ENCODE measurements at places on chromosomes 1 and 21.
A peak's percentile ranks its signal among the peaks of the same experiment; 100 is the strongest.

DNA sequence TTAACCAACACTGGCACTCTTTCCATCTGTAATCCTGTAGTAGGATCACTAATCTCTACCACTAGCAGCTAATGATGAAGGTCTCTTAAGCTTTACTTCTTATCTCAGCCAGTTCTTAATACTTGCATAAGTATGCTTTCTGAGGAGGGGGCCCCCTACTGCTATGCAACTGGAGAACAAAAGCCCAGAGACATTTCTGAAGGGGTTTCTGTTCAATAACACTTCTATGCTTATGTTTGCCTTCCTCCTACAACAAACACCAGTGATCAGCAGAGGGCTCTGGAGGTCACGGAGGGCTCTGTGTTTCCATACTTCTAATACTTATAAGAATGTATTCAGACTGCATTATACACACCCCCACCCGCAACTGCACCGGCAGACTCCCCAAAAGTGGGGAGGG lies 215.8 kb downstream of the BARHL2 start:
- DNase-seq = peak; percentile 8

DNA sequence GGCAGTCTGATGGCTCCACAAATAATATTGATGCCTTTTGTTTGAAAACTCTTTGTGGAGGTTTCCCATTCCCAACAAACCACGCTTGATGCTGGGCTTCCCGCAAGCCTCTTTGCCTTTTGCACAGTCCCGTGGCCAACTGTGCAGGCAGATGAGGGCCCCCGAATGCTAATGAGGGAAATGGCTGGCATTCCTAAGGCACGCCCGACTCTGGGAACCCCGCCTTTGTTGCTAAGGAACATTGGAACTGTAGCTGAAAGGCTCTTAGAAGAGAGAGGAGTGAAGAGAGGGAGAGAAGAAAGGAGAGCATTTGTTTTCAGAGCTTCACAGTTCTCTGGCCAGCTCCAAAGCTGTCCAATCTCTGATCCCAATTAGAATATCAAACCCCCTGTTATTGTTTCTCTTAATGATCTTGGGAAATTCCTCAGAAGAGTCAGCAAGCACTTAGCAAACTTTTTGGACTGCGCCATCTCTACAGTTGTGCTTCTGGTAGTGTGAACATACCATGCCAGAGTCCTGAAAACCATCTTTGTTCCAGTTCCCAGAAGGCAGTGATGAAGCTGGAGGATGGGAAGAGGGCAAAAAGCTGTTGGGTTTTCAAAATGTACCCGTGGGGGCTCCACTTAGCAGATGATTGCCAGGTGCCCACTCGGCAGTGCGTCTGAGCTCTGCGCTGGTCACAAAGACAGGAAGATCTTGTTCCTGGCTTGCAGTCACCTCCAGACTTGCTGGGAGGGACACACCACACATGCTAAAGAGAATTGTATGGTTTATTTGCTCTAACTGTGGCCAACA lies 60.1 kb upstream of the CYP2J2 start:
- DNase-seq = no peak

GRCh38 chr1:111127923-111128643 lies 11.8 kb downstream of the DRAM2 start:
- DNase-seq = no peak

DNA sequence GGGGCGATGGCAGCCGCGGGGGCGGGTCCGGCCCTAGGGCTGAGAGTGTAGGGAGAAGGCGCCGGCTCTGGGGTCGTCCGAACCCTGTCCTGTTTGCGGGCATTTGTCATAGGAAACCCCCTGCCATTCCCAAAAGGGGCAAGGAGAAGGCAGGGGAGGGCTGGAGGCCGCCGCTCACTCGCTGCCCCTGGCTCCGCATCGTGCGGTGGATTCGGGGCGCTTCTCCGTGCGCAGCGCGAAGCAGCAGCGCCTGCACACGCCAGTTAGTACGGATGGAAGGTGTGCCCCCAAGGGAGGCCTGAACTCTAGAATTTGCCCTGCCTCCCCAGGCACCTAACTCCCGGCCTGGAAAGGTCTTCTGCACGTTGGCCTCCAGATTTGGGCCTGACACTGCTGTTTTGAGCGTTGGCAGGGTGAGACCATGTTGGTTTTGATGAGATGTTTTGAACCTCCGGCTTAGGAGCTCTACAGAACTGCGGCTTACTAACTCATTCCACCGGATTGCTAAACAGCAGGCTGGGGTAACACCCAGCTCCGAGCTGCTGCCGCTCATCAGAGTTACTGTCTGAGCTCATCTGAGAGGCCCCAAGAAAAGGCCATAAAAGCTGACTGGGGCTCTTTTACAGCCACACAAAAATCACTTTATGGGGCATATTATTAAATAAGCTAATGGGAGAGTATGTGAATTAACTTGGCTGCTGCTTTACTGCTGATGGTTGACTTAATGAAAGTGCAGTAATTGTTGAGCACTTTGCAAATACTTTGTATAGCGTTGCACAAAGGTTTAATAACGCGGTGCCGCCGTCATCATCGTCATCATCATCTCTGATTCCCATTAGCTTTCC lies 987 bp downstream of the GPR137B start:
- DNase-seq = peak; percentile 47

- peak; percentile 47 for DNase-seq
Observed at GRCh38 chr1:119582801-119583200, 65.3 kb downstream of the ZNF697 start.

DNA sequence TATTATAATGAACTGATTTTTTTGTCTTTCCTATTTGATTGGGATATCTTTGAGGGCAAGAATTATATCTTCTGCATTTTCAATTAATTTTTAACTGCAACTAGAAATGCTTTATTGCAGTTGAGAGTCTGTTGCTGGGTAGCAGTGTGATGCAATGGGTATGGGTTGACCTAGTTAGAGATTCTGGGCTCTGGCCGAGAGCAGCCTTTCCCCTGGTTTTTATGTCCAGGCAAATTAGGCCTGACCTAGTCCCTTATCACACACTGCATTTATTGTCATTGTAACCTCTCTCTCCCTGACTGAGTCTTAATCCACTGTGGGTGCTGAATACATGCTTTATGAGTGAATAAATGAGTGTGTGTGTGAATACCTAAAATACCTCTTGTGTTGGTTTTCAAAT lies 206.4 kb upstream of the PTGFR start:
- no peak for DNase-seq

DNA sequence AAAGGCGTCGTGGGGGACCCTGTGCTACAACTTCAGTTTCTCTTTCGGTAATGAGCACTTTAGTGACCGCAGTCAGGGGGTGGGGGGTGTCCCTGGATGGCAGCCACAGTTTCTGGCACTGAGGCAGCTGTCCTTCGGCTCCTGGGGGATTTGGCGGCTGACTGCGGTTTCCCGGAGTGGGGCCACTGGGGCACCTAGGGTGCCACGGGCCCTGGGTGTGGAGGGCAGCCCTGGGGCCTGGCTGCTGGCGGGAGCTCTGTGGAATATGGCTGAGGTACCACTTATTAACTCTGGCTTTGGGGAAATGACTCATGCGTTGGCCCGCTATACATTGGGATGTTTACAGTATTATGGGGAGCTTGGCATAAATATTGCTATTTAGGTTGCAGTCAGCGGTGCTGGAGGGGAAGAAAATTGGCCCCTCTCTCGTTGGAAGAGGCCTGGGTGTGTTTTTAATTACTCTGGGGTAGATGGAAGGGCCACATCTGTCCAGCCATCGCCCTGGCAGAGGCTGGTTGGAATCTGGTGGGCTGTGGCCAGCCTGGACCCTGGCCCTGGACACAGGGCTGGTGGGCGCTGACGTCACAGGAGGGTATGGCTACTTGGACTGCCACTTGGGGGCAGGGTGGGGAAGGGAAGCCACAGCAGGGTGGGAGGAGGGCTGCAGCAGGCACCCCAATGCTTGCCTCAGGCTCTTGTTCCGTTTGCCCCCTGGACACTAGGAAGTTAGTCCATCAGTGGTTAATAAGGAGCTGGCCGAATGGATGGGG lies 2.0 kb downstream of the EPHB2 start:
- no peak for DNase-seq

GRCh38 chr1:16164213-16165072 lies 8.6 kb upstream of the EPHA2 start:
- peak; percentile 95 for DNase-seq

DNA sequence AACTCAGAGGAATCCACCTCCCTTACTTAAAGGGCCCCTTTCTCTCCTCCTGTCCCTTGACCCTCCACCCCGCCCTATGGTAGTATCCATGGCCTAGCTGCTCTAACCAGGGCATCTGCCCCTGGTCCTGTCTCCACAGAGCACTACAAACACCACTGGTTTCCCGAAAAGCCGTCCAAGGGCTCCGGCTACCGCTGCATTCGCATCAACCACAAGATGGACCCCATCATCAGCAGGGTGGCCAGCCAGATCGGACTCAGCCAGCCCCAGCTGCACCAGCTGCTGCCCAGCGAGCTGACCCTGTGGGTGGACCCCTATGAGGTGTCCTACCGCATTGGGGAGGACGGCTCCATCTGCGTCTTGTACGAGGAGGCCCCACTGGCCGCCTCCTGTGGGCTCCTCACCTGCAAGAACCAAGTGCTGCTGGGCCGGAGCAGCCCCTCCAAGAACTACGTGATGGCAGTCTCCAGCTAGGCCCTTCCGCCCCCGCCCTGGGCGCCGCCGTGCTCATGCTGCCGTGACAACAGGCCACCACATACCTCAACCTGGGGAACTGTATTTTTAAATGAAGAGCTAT lies 1.7 kb downstream of the BTG2 start:
- no peak for DNase-seq

DNA sequence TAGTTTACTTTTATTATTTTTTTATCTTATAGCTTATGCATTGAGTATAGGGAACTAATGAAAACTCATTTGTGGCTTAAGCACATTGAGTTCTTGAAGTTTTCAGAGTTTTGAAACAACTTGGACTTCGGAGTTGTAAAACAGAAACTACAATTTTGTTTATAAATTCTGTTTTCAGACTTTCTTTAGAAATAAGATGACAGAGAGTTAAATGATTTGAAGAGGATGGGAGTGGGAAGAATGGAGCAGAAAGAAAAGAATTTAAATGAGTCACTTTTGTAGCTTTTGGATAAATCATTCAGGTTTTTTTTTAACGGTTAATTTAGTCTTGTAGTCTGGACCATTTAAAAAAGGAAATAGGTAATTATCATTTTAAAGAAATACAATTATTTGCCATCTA lies 32.3 kb downstream of the INKA2 start:
- no peak for DNase-seq

DNA sequence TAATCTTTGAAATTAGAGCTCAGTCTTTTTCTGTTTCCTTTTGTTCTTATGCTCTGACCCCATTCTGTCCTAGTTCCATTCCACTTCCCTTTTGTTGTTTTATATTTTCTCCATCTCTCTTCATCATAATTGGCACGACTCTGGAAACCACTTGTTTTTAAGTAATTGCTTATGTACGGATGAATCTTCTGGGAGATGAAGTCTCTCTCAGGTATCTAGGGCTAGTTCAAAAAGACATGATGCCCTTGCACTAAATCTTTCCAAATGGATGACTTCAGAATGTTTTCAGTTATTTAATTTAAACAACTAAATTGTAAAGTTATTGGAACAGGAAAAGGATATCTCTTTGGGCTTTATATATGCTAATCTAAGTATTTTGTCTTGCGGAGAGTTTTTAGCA lies at the start of gene OR6F1:
Gene OR6F1 (minus strand): TSS at position 101 of the 400 bp plus-strand sequence. CDS start 3,891 bp downstream, outside the sequence.
- DNase-seq = no peak

GRCh38 chr1:196609370-196609737 lies 1.1 kb upstream of the KCNT2 start:
- DNase-seq = no peak

DNA sequence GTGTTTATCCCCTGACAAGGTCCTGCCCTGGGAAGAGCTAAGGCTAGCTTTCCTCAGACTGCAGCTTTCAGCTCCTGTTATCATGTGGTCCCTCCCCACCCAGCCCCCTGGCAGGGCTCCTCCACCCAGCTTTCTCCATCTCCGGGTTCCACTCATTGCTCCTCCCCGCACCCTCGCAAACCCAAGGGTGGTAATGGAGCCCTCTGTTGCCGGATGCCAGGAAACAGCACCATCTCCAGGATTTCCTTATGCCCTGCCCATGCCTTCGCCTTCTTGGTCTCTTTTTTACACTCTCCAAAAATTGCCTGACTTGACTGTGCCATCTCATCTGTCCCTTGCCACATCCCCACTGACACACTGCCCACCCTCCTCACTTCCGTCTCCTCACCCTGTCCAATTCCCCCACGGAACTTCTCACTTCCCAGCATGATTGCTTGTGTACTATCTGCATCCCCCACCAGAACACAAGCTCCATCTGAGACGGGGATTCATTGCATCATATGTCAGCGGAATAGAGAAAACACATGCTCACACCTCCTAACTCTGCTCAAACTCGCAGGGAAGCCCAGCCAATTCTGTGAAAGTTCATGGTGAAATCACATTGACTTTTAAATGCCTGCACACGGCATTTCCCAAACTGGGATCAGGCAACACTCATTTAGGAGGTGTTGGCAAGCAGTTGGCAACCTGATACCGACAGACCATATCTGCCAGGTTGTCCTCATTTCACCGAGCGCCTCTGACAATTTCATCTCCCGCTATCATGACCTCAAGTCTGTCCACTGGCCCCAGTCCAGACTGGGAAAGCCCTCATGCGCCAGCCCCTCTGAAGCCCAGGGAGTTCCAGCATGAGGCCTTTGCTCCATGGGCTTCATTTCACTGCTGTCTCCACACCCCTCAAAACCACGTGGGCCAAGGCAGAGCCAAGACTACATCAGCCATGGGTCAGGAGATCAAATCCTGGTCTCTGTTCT lies 201.1 kb downstream of the MATN1 start:
- DNase-seq = no peak

GRCh38 chr1:43312663-43313515 lies 12.1 kb downstream of the TIE1 start:
- DNase-seq = no peak

DNA sequence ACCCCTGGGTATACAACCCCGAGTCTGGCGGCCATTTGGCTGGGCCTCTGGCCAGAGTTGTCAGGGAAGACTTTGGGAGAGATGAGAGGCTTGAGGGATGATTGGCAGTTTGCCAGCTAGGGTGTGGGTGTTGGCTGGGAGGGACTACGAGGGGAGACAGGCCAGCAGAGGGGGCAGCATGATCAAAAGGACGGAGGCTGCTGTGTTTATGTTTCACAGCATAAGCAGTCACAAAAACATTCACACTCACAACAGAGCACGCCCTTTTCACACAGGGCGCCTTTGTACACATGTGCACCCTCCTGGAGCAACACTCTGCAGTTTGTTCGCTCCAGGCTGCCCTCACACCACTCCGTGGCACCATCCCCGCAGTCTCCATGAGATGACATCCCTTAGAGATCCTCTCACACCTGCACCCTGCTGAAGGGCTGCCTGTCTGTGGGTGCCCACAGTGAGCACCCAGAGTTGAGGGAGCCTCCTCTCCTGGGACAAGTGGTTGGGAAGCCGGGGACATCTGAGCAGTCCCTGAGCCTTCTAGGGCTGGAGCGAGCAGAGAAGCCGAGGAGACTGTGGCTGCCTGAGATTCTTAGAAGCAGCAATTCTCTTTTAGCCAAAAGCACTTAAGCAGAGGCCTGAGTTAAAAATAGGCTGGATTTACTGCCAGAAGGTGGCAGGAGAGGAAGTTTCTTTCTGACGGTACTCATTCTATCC lies 15.4 kb downstream of the EFNA3 start:
- peak; percentile 72 for DNase-seq

DNA sequence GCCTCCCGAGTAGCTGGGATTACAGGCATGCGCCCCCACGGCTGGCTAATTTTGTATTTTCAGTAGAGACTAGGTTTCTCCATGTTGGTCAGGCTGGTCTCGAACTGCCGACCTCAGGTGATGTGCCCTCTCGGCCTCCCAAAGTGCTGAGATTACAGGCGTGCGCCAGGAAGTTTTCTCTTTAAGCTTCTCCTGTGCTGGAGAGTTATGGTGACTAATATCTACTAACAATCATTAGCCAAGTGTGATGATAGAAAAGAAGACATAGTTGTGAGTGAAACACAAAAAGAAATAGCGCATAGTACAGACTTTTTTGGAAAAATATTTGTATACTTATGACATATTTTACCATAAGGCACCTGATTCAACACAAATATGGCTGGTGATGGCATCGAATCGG lies 56.5 kb downstream of the SETD4 start:
- no peak for DNase-seq

All from DMS53 (cell line).